ENCODE measurements at places on chromosomes 7 and 10.

DNA sequence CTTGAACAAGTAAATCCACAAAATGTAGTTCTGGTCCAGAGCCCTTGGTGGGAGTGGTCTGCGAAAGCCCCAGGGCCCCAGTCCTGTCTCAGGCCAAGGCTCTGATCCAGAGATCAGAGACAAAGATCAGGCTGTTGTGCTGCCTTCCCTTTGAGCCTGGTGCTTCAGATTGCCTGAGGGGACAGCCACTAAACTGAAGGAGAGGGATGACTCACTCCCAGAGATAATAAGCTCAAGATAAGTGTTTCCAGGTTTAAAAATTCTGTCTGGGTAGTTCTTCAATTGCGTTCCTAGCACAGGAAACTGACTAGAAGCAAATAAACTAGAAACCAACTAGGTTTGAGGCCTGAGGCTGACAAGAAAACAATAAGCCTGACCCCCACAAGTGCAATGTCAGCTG lies 190.2 kb downstream of the RAMP3 start:
- no peak for DNase-seq

DNA sequence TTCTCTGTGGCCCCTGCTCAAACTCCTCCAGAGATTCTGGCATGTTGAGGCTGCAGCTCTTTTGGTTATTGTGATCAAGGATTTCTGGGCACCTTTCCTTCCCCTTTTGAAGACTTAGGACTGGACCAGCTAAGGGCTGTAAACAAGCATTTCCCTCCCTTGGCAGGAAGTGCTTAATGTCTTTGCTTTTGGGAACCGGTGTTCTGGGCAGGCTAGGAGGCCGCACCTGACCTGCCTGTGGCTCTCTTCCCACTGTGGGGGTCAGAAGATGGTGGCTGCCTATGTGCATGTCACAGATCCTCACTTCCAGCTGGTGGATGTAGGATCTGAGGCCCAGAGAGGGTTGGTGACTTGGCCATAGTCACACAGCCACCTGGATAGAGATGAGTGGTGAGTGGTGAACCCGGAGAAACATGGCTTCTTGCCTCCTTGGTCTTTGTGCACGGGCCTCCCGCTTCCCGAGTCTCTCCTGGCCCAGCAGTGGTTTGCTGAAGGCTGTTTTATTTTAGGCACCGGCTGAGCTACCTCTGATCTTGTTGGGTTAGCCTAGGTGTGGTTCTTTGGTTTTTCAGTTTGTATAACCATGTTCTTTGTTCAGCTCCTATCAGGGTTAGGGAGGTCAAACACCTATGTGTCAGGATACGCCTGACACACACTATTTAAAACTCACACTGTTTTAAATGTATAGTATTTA lies 82.0 kb downstream of the GRK5 start:
- no peak for DNase-seq

DNA sequence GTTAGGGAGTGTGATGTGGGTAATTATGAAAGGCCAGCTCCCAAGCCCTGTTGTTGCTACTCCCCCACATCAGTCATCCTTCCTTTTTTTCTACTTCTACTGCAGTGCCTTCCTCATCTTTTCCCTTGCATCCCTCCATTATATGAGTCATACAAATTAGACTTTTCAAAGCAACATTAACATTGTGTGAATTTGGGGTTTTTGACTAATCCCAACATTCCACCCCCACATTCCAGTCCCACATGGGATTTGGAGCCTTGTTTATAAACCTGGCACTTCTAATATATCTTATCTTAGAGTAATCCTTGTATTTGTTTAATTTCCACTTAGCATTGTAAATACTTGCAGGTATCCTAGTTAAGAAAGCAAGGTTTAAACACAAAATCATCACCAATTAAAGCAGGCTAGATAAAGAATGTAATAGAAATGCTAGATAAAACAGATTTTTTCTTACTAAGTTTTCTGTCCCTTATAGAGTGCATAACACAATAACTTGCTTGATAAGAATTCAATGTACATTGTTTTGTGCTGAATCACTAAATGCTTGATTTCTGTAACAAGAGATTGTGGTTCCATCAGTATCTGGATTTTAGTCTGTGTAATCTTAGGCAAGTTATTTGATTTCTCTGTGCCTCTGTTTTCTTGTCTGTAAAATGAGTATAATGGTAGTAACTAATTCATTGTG lies 165.8 kb downstream of the CFTR start:
- no peak for DNase-seq

GRCh38 chr7:115221456-115221855 lies 299.6 kb downstream of the MDFIC start:
- no peak for DNase-seq

DNA sequence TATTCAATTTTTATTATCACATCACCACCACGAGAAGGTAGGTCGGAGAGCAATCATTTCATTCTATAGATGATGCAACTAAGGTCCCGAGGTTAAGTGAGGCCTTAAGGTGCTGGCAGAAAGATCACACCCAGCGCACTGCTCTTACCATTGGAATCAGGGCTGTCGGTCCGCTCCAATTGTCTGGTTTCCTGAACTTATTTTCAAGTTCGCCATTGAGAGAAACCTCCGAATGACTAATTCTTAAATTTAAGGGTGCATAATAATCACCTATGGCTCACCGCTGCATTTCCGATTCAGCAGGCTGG lies 625 bp upstream of the GSTO2 start:
- no peak for DNase-seq

- DNase-seq: no peak
These were observed 551.4 kb downstream of the LRMDA start for GRCh38 chr10:75982611-75983369.

DNA sequence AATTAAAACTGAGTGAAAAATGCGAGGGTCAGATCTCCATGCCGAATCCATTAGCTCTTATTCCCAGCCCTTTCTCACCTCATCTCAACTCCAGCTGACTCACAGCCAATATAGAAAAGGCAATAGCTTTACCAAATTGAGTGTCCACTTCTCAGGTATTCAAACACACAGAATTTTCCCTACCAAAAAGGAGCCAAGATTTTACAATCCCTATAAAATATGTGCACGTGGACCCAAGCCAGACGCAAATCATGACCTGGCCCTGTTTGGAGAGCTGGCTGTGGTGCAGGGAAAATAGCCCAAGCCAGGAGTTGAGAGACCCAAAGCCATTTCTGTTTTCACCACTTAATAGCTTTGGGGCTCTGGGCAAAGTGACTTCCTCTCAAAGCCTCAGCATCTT lies 379.7 kb upstream of the AUTS2 start:
- DNase-seq: no peak

- no peak for DNase-seq
These were observed 56.6 kb downstream of the BMPER start for GRCh38 chr7:33961948-33962347.

DNA sequence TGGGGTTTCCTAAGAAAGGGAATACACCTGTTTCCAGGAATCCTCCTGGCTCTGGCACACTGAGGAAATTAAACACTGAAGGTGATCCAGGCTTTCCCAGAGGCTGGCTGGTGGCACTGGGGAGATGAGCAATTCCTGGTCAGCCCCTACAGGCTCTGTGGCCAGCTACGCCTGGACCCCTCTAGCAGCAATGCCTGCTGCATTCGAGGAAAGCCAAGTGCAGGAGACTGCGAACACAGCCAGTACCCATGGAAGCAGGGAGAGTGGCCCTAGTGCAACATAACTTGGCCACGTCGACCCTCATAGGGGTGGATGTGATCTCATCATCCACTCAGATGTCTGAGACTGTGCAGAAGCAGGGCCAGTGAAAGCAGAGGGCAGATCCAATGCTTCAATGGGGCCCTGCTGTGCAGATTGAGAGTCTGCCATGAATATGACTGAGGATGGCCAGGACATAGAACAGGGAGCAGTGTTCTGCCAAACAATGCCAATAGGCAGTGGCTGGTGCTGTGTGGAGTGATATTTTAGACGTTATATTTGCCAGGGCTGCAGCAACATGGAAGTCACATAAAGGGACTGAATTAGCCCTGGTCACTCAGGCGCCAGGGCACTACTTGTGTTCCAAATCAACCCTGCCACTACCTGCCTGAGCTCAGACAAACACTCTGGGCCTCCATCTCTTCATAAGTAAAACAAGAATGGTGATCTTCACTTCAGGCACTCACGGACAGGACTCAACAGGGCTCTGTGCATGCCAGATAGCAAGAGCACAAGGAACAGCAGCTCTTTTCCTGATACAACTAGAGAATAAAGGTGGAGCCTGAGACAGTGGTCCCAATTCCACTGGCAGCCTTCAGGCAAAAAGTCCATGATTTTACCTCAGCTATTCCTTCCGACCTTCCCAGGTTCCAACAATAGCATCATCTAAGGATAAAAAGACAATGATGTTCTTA lies 2.4 kb downstream of the ZNF488 start:
- no peak for DNase-seq

GRCh38 chr10:98293550-98294269 lies 25.7 kb upstream of the LOXL4 start:
- no peak for DNase-seq

DNA sequence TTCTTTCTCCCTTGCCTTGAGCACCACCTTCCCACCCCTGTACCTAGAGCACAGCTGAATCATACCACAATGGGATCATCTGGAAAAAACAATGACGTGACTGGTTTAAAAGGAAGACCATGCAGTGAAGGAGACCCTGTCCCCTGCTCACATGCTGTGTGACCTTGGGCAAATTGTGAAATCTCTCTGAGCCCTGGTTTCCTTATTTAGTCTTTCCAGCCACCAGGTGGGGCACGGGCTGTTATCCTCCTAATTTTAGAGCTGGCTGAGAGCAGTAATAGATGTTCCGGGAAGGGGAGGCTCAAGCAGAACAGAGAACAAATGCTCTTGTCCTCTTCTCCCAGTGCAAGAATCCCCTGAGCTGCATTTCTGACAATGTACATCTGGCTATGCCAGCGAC lies 198.3 kb downstream of the RPS24 start:
- no peak for DNase-seq
